ENCODE measurements at places on chromosomes 5 and 9.

GRCh38 chr9:107177243-107177839 lies 105.7 kb upstream of the RAD23B start:
- no peak for DNase-seq

GRCh38 chr9:9904041-9904440 lies 708.8 kb downstream of the PTPRD start:
- DNase-seq: no peak

DNA sequence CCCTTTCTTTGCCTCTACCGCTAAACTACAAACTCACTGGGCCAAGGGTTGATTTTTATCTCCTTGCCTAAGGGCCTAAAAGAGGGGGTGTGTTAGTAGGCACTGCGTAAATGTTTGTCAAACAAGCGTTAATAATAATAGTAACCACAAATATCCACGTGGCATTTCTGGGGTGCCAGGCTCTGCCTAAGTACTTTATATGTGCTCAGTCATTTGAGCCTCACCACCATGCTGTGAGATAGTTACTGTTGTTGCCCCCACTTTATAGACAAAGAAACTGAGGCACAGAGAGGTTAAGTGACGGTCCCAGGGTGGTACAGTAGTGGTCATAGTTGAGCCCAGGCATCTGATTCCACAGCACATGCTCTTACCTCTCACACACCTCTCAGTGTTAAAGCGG lies 52.4 kb downstream of the ERGIC1 start:
- no peak for DNase-seq

GRCh38 chr5:10069637-10070313 lies 179.9 kb downstream of the ATPSCKMT start:
- no peak for DNase-seq

DNA sequence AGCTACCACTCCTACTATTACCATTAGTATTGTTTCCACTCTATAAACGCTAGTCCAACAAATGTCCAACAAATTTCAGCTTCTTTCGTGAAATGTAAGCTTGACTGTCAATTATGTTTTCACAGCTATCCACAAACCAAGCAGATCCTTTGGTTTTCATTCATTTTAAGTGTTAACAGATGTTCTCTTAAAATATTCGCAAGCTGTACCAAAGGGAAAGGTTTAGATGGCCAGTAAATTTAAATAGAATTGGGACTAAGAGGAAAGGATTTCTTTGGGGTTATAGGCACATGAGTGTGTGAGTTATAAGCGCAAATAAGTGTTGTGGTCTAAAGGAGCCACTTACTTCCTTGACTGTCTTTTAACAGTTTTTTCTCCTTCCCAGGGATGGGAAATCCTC lies 136.8 kb upstream of the ADRA1B start:
- no peak for DNase-seq

GRCh38 chr9:105405514-105406131 lies 42.2 kb upstream of the FSD1L start:
- DNase-seq: peak; percentile 8

DNA sequence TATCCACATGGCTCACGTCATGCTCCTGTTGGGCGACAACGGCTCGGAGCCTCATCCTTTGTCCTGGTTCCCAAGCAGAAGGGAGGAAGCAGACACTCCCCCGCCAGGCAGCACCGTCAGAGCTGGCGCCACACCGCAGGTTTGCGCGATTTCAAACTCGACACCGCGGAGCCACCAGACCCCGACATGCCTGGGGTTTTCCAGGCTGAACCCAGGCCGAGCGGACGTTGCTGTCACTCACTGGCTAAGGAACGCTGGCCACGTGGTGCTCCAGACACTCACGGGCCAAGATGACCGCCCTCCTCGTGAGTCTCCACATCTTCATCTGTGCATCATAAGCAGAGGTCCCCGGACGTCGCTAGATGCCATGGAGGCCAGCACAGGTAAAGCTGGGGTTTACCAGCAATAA lies 9.0 kb downstream of the TERT start:
- no peak for DNase-seq

- no peak for DNase-seq
Observed at GRCh38 chr5:111730659-111731382, 26.2 kb downstream of the NREP start.

DNA sequence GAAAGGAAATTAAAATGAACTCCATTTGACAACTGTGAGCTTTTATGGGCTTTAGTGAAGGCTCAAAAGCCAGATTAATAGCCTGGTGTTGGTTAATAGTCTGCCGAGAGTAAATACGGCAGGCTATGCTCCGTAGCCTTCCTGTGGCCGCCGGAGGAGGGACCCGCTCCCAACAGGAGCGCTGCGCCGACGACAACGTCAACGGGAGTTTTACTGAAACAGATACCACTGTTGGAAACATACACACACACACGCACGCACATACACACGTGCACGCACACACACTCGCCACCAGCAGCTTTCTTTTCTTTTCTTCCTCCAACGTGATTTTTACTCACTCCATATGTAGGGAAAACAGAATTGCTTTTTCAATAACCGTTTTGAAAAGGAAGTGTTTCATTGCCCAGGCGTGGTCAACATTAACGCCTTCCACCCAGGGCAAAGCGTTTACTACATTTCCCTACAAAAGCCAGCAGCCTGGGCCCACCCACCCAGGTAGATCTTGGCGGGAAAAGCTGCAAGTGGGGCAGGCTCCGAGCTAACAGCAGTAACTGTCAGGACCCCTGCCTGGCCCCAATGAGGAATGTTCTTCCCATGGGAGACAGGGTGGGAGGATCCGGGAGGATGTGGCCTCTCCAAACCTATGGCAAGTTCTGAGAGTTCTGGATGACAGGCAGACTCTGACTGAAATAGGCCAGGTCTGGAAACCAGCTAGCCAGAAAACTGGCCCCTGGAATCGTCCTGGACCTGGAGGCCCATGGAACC lies 72.3 kb downstream of the PAX5 start:
- no peak for DNase-seq

- DNase-seq: no peak
Observed at GRCh38 chr5:10648806-10649665, 85.2 kb downstream of the ANKRD33B start.

GRCh38 chr9:123637945-123638634 lies 282.1 kb downstream of the CRB2 start:
- DNase-seq: no peak

DNA sequence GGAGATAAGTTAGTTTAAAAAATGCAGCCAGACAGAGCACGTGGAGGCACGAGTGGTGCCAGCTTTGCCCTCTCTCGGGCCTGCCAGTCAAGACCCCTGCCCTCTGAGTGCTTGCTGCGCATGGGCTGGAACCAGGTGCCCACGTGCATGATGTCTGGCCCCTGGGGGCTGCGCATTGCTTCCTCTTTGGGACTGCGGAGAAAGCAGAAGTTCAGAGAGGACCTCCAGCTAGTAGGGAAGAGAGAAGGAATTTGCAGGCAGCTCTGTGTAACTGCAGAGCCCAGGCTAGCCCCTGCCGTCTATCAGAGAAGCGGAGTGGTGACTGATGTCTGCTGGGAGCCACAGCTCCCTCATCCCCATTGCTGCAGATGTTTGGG lies 9.7 kb upstream of the RNU6ATAC start:
- no peak for DNase-seq

- DNase-seq: no peak
Observed at GRCh38 chr9:13397661-13398060, 118.2 kb upstream of the MPDZ start.

DNA sequence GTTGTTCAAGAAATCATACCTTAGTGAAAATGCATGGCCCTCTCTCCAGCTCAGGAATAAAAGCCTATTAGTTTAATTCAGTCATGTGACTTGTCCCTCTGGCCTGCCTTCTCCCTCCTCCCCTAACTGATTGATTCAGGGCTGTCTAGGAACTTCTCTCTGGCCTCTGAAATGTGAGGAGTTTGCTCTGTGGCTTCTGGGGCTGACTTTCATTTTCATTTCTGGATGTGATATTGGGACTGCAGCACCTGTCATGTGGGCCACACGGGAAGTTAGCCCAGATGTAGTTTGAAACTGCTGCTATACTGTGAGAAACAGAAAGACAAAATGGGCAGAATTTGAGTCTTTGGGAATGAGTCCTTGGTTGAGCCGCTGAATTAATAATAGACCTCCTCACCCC lies 44.8 kb downstream of the PARP8 start:
- no peak for DNase-seq
